Stimulated activated CD4-positive, alpha-beta T cell treated with anti-CD3 and anti-CD28 coated beads, TNF-alpha, amount 100 ng/mL, for 1 hour (primary cell): ENCODE measurements at places on chromosomes 11 and 22.

GRCh38 chr11:62245271-62245753 lies 3.3 kb downstream of the SCGB1D2 start:
- no peak for DNase-seq

- no peak for DNase-seq
Measured at GRCh38 chr22:39530116-39530515, 2.4 kb downstream of the RPS19BP1 start.

- no peak for DNase-seq
Measured at GRCh38 chr11:2269601-2270321, 627 bp downstream of the ASCL2 start.

- no peak for DNase-seq
Measured at GRCh38 chr11:78587446-78587845, 12.8 kb upstream of the NARS2 start.

DNA sequence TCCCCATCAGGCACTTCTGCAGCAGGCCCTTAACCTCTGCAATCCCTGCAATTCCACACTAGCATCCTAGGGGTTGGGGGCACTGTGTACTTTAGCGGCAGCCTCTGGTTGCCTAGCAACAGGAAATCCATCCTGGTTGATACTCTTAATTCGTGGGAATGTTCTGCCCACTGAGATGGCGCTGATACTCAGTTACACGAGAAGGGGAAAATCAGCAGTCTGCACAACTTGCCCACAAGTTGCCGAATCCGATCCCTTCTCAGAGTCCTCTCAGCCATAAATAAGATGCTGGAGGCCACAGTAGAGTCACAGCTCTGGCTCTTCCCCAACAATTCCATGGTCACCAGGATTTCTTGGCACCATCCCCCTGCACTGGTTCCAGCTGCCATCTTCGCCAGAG lies 57.6 kb upstream of the CRYBB3 start:
- no peak for DNase-seq

GRCh38 chr11:44548032-44548695 lies 17.3 kb upstream of the CD82 start:
- DNase-seq = no peak

DNA sequence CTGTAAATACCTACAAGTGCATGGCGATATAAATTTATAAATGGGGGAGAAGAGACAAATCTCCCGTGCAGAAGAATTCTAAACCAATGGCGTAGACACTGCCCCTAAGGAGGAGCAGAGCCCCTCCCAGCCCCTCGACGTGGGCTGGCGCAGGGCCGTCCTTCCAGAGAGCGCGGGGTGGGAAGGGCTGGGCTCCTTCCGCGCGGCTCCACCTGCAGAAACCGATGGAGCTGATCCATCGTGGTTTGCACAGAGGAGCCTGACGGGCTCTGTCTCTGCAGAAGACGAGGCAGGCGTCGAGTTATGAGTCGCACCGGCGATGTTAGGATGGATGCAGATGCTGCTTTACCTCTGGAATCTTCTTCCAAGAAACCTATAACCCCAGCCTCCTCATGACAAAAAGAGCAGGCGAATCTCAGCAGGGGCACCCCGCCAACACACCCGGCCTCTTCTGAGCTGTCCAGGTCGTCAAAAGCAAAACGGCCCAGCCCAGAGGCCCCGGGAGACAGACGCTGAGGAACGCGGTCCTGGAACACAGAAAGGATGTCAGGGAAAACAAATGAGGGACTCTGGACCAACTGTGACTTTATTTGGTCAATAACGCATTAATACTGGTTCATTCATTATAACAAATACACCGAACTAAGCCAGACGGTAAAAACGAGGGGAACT lies 11.0 kb upstream of the B4GALNT4 start:
- DNase-seq = no peak

GRCh38 chr22:42317691-42318547 lies 47.5 kb upstream of the TCF20 start:
- DNase-seq = no peak

GRCh38 chr11:74171630-74171968 lies 510 bp downstream of the PPME1 start:
- no peak for DNase-seq

GRCh38 chr22:24580276-24580675 lies 12.6 kb downstream of the LRRC75B start:
- DNase-seq = no peak
